Karpas-422 (cell line): ENCODE measurements at places on chromosomes 16 and 17.

DNA sequence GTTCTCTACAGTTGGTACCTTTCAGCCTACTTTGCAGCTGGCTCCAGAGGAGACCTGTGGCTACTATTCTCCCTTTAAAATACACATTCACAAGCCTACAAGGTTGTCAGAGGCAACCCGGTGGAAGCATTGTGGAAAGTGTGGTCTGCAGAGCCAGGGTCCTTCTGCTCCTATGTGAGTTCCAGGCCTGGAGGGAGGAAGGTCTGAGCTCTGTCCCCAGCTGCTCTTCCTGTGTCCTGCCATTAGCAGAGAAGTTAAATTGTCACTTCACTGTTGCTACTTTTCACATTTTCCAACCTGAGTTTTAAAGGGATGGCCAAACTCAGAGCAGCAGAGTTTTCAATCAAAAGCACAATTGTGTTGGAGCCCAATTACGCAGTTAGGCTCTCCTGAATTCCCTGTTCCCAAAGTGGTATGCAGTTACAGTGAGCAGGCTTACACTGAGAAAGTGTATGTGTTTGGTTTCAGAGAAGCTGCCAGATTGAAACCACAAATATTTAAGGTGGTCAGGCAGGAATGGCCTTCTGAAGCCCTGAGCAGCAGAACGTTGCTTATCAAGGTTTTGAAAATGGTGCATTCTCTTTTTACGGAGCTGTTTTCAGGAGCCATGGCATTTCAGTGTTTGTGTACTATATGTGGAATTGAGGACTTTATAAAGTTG lies 25.0 kb downstream of the MAP3K3 start:
- no peak for DNase-seq

GRCh38 chr16:69834807-69835466 lies 72.8 kb downstream of the WWP2 start:
- no peak for DNase-seq

DNA sequence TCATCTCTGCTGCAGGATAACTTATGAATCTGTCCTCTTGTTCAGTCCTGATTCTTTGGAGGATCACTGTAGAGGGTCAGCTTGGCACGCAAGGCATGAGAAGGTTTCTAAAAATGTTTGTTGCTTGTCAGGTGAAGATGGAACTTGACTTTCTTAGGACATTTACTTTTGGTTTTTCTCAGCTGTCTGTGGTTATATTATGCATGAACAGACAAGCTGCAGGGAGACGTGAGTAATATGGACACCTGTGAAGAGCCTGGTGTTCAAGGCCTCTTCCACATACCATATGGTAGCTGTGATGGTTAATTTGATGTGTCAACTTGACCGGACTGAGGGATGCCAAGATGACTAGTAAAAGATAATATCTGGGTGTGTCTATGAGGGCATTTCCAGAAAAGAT lies 270.2 kb upstream of the CPHXL start:
- no peak for DNase-seq

DNA sequence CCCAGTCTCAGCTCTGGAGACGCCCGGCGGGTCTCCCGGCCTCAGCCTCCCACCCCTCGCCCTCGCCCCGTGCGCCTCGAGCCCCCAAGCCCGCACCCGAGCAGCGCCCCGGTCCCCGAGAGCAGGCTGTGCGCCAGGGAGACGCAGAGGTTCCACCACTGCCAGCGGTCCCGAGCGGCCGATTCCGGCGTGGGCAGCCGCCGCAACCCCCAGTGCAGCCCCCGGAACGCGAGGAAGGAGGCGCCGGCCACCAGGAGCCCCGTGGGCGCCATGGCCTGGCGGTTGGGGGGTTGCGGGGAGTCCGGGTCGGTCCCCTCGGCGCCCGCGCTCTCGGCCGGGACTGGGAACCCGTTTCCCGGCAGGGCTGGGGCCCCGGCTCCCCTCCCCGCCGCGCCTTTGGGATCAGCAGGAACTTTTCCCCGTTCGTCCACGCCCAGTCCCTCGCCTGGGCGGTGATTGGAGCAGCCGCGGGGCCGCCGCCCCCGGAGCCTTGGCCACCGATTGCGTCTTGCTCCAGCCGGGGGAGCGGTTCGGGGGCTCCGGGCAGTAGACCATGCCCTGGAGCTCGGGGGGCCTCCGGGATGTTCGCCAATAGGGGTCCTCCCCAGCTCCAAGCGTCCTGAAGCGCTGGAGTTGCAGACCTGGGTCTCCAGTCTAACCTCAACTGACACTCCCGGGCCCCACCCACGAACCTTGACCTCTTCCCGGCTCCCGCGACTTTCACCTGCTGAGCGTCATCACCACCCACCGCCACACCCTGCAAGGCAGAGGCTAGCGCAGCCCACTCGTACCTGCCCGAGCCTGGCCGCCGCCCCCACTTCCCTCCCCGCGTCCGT lies at the start of gene TLCD2:
TSS of gene TLCD2 (minus strand) at position 407 of the 836 bp plus-strand sequence. CDS start at position 272, 135 bp downstream.
- no peak for DNase-seq

DNA sequence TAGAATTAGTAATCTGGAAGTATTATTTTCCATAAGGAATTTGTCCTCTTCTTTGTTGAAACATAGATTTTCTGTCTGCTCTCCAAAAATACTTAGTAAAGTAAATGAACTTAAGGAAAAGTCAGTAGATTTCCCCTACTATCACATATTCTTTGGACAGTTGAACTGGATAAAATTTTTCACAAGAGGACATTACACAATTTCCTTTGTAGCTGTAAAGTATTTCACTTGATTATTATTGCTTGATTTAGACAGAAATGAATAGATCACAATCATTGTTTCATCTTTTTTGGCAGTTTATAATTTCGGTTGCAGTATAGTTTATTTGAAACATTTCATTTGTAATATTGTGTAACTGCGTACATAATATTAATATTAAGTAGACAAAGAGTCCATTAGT lies 12.5 kb downstream of the CYB5B start:
- DNase-seq = no peak

GRCh38 chr17:30915833-30916611 lies 5.7 kb upstream of the ADAP2 start:
- no peak for DNase-seq

DNA sequence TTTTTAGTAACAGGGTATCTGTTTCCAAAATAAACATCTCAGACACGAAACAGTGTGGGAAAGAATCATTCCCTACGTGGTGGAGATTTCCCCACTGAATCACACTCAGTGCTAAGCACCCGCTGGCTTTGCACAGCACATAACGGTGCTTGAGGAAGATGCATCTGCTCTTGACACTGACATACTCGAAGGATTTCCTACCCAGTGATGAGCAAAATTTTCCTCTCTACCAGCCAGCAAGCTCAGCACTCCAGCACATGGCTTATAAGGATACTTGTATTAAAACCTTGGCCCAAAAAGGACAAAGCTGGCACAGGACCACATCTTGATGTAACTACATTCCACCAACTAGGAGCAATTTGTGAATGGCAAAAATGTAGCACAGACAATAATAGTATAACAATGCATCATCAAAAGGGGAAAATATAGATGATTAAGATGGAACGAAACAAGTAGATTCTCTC lies 59.0 kb downstream of the ANKFY1 start:
- no peak for DNase-seq

DNA sequence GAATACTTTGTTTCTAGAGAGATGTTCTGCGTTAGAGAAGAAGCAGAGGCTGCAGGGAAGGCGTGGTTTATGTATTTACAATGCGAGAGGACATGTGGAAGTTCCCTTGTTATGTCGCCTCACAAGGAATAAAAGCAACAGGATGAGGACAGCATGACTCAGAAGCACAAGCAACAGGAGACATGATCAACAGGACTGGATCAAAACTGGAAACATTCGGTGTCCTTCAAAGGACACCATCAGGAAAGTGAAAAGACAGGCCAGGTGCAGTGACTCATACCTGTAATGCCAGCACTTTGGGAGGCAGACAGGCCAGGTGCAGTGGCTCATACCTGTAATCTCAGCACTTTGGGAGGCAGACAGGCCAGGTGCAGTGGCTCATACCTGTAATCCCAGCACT lies 52.6 kb downstream of the CCDC57 start:
- no peak for DNase-seq

- peak; percentile 94 for DNase-seq
These were observed 15.7 kb downstream of the ADAM11 start for GRCh38 chr17:44774271-44775135.

GRCh38 chr17:33266611-33267010 lies 26.5 kb downstream of the ASIC2 start:
- no peak for DNase-seq

DNA sequence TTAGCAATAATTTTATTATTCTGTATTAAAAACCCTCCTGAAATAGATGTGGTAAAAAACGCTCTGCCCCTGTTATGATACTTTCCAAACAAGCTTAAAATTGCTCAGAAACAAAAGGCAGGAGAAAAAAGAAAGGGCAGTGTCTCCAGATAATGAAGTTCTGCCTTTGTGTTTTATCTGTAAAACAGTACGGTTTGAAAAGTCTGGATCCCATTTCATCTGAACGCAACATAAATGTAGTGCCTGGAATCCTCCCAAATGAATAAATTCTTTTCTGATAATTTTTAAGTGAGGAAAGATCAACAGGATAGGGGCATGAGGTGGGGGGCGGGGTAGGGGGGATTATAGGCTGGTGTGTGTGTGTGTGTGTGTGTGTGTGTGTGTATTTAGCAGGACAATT lies 87.5 kb upstream of the SOX9 start:
- DNase-seq = no peak

GRCh38 chr17:80785477-80786178 lies 206.0 kb upstream of the CHMP6 start:
- no peak for DNase-seq

- DNase-seq = no peak
These were observed 6.4 kb downstream of the CUEDC1 start for GRCh38 chr17:57948555-57949420.

DNA sequence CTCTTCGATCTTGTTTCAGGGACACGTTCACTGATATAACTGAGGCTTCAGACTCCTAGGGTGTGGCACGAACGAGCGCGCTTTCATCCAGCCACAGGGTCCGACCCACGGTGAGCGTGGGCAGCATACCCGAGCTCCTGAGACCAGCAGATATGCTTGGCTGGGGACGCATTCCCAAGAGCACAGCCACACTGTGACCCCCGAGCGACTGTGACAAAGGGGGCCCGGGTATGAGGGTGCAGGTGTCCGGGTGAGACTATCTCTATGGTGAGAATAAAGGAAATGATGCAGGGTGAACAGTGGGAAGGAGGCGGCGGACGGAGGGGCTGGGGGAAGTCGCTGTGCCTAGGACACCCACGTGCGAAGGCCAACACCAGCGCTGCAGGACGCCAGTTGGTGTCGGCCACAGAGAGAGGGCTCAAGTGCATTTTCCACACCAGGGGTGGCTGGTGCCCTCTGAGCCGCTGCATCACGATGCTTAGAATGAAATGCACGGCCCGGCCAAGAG lies 17.6 kb downstream of the RPH3AL start:
- DNase-seq = no peak

DNA sequence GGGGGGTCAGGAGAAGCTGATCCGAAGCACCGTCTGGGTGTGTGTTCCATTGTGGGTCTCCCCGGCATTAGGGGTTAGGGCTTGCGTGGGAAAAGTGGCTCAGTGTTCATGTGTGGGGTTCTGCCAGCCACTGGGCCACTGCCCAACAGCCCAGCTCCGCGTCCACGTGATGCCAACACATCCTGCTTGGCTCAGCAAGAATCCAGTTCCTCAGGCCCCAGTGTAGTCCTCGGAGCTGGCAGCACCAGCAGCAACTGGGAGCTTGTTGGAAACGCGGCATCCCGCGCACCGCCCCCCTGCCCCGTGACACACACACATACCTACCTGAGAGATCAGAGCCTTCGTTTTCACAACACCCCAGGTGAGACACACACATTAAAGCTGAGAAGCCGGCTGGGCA lies 18.9 kb downstream of the LGALS9 start:
- DNase-seq = no peak

DNA sequence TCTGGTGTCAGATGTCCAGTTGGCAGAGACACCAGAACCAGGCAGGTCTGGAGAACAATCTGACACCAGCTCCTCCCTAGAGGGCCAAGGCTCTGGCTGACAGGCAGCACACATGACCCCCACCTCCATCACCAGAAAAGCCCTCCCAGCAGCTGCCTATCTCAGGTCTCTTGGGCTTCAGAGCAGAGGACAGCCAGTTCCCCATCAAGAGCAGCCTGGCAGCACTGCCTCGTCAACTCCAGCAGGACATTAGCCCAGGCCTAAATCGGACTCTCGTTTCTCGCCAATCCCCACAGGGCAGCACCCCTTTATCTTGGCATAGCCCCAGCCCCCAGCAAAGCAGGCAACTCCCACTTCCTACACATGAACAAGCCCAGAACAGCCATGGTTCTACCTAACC lies 4.4 kb downstream of the JUP start:
- no peak for DNase-seq

- DNase-seq = no peak
These were observed 1736.4 kb downstream of the TP53TG3F start for GRCh38 chr16:35195864-35196216.

DNA sequence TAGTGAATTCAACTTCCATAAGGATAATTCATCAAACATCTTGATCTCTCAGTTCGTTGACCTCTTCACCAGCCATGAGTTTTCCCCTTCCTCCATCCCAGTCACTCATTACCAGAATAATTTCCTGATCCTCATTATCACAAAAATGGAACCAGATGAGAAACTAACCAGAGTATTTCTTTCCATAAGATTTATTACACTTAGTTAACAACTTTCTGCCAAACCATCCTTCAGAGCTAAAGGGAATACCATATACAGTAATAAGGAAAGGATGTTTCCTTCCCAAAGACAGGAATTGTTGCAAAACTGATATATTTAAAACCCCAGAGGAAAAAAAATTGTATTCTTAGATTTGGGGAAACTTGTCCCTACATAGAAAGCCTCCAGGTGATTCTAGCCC lies 8.6 kb downstream of the KRTAP29-1 start:
- DNase-seq = no peak

GRCh38 chr17:29063992-29064391 lies 21.1 kb downstream of the PIPOX start:
- DNase-seq = no peak

GRCh38 chr16:19583665-19584300 lies 28.3 kb downstream of the VPS35L start:
- DNase-seq = peak; percentile 71

GRCh38 chr16:89189358-89190025 lies 10.8 kb downstream of the SLC22A31 start:
- no peak for DNase-seq

DNA sequence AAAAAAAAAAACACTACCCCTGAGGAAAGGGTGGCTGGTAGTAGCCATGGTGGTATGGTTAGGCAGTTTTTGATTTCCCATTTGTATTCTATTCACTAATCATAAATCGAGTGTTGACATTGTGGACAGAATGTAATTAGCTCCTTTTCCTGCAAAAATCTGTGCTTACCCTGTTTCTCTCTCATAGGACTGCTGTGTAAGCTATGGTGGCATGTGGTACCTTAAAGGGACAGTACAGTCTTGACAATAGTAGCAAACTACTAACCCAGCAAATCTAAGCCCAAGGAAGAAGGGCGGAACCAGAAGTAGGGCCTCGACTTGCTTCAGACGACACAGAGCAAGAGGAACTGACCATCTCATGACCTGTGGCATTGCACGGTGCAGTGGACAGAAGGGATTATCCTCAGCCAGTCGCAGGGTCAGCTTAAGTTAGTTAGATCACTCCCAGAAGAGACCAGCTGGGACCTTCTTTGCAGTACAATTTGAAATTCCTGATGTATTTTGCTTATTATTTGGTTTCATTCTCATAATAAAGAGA lies 36.3 kb downstream of the POLR3E start:
- no peak for DNase-seq
